ENCODE measurements at places on chromosomes 2 and 18. TPM values are rescaled to one million over a fixed set of nuclear protein-coding genes. Genes with fewer than 3 reads are reported as not detected.

Gene RGPD4
- not detected for total RNA-seq

Gene NGEF
- total RNA-seq: under 0.01 TPM

Gene CNDP1
- not detected for total RNA-seq

Gene ATP8B1
- 2.9 TPM for total RNA-seq

Gene TUBB8B
- not detected for total RNA-seq

Gene ZNF804A
- total RNA-seq: under 0.01 TPM

Gene LOXHD1
- total RNA-seq: not detected

Gene FAM168B
- total RNA-seq: 47.3 TPM

Gene PKDCC
- total RNA-seq: 30.2 TPM

Gene FN1
- total RNA-seq: 138 TPM

Gene KCNE4
- total RNA-seq: 19.6 TPM

Gene IL1R2
- total RNA-seq: 1.1 TPM

Gene XPO1
- 149 TPM for total RNA-seq

Gene AMER3
- total RNA-seq: not detected

Gene UGT1A8
- total RNA-seq: not detected

Gene PMAIP1
- total RNA-seq: 6.2 TPM

Gene RAB6C
- total RNA-seq: not detected

Gene L3MBTL4
- total RNA-seq: under 0.01 TPM

Gene FBLN7
- total RNA-seq: 0.69 TPM

Gene SPAG16
- 17.6 TPM for total RNA-seq

Gene CNNM4
- total RNA-seq: 7.2 TPM

Measured in melanocyte of skin (primary cell).